ENCODE measurements at places on chromosomes 1 and 21. TPM values are rescaled to one million over a fixed set of nuclear protein-coding genes. Genes with fewer than 3 reads are reported as not detected.
A peak's percentile ranks its signal among the peaks of the same experiment; 100 is the strongest.

DNA sequence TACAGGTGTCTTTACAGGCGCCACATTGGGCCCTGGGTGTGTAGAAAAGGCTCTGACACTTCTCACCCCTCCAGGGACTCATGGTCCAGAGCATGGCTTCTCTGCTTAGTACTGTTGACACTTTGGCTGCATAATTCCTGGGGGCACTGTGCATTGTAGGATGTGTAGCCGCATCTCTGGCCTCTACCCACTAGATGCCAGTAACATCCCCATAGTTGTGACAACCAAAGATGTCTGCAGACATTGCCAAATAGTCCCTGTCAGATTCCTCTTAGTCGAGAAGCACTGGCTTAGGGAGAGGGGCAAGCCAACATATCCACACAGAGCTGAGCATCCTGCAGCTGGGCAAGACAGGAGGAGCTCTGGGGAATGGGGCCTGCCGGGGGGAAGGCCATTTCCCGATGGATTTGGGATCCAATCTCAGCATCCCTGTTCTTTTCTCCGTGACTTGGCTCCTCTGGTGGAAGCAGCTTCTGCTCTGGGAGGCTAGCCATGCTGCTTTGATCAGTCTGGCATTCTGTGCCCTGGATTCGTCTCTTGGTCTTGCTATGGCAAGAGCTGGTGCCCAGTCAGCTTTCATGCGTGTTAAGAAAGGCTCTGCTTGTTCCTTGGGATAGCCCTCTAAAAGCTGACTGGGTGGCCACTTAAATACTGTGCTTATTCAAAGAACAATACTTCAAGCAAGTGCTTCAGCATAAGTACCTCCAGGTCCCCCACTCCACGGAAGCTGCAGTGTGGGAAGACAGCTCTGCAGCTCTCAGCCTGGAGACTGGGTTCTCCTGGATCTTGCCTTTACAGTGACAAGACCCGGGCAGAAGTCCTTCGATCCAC lies 38.3 kb upstream of the SCMH1 start:
- H3K4me3 ChIP-seq: no peak overlapping the region
- H3K36me3 ChIP-seq: no peaks in the 10 kb centered on the region
- H3K27me3 ChIP-seq: peaks cover 53% of the 10 kb centered on the region
- DNase-seq: no peak

DNA sequence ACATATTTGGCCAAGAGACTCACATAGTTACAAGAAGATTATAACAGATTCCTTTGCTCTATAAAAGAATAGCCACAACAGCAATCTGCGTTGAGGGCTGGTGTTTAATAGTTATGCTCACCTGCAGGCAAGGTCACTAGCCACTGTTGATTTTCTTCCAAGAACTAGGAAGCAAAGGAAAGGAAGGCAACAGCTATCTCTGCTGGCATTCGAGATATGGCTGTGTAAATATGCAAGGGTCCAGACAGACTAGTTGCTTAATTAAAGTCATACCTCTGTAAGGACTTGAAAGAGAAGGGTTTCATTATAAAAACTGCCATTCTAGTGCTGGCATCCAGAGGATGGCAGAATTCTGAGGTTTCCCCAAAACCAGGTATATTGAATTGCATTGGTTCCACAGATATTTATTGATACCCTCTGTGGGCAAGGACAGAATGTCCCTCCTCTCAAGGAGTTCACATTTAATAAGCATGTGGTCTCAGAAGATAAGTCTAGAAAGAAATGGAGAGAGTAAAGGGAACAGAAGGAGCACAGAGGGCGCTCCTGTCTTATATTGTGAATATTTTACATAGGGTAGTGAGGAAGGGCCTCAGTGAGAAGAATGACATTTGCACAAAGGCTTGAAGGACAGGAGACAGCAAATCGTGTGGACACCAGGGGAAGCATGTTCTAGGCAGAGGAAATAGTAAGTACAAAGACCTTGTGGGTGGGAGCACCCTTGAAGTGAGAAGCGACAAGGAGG lies 23.6 kb upstream of the PLEKHA6 start:
- H3K4me3 ChIP-seq: no peak overlapping the region
- H3K27me3 ChIP-seq: peaks cover 27% of the 10 kb centered on the region
- peaks cover under 1% of the 10 kb centered on the region for H3K4me1 ChIP-seq
- H3K36me3 ChIP-seq: no peaks in the 10 kb centered on the region

The CNR2 gene
- not detected for total RNA-seq

The ADAMTS5 gene
- total RNA-seq: 52.2 TPM

DNA sequence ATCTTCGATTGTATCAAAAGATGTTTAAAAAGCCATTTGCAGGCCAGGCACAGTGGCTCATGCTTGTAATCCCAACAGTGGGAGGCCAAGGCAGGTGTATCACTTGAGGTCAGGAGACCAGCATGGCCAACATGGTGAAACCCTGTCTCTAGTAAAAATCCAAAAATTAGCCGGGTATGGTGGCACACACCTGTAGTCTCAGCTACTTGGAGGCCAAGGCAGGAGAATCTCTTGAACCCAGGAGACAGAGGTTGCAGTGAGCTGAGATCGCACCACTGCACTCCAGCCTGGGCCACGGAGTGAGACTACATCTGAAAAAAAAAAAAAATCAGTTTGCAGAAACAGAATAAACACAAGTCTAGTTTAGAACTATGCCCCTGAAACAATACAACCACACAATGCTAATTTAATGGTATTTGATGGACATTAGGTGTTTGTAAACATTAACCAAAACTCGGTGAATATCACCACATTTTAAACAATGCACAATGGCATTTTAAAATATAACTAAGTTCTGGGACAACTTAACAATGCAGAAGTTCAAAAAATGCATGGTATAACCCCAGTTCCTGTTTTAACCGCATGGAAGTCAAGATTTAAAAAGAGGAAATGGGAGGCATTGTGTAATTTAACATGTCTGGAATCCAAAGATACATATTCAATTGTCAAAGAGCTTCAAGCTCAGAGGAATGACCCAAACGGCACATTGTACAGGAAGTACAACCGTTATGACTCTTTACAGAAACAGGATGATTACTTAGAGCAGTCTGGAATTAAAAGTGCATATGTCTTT lies 7.1 kb upstream of the PTTG1IP start:
- no peaks in the 10 kb centered on the region for H3K36me3 ChIP-seq
- H3K27me3 ChIP-seq: no peaks in the 10 kb centered on the region
- no peak for DNase-seq
- peak overlapping the region; percentile 13 for H3K27ac ChIP-seq
